ENCODE measurements at places on chromosomes 7 and 10. TPM values are rescaled to one million over a fixed set of nuclear protein-coding genes. Genes with fewer than 3 reads are reported as not detected.
A peak's percentile ranks its signal among the peaks of the same experiment; 100 is the strongest.

The ALOX5 gene
- total RNA-seq, result not detected

DNA sequence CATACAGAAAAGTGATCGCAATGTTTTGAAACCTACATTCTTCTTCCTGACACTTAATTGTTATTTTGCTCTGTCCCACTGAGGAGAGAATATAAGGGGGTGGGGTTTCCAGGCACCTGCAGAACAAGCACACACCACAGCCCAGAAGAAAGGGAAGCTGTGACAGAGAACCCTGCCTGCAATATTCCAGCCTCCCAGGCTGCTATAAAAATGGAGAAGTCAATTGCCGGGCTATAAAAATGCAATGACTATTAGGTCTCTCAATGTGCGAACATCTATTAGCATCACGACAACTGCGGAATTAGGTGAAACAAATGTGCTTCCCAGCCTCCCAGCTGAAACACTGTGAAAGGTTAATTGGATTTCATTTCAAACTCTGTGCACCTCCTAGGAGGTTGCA, 145.3 kb upstream of the FRMD4A start:
- no peak overlapping the region for H3K27ac ChIP-seq
- peaks cover 30% of the 10 kb centered on the region for H3K4me1 ChIP-seq
- peaks cover 34% of the 10 kb centered on the region for H3K27me3 ChIP-seq
- H3K36me3 ChIP-seq, result no peaks in the 10 kb centered on the region
- no peak for DNase-seq

- H3K36me3 ChIP-seq, result no peaks in the 10 kb centered on the region
- H3K4me1 ChIP-seq, result no peaks in the 10 kb centered on the region
- peak; percentile 46 for DNase-seq
Measured at GRCh38 chr10:115355162-115355760, 262.1 kb downstream of the ATRNL1 start.

GRCh38 chr10:124227988-124228387, 134.6 kb upstream of the CHST15 start:
- no peak overlapping the region for H3K27ac ChIP-seq
- H3K27me3 ChIP-seq, result peaks cover 3% of the 10 kb centered on the region
- H3K4me3 ChIP-seq, result no peak overlapping the region
- 0 out of 2 replicates have a peak, but pooled peaks cover under 1% of the 10 kb centered on the region for H3K36me3 ChIP-seq

The FAM237B gene
- total RNA-seq, result not detected

DNA sequence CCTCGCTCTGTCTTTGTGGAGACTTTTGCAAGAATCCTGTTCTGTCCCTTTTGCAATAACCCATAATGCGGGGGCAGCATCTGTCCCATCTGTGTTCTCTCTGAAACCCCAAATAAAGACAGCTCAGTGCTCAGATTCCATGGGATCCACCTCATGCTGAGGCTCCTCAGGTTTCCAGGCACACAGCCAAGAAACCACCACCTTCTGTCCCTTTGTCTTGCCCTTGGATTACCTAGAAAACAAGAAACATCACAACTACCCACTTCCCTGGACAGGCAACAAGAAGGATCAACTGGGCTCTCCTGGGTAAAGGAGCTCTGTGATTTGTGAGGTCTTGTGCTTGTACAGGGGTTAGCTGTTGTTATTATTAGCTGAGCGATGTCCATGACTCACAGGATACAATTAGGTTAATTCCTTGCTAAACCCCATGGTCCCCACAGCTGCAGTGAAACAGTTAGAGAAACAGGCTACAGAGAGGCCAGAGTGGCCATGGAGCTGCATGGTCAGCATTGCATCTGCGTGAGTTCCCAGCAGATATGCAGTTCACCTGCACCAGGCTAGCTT, 50.2 kb downstream of the CXCL12 start:
- peak; percentile 79 for DNase-seq
- peak overlapping the region; percentile 63 for H3K27ac ChIP-seq
- H3K27me3 ChIP-seq, result no peaks in the 10 kb centered on the region
- H3K36me3 ChIP-seq, result no peaks in the 10 kb centered on the region
- H3K4me1 ChIP-seq, result peaks cover 28% of the 10 kb centered on the region

DNA sequence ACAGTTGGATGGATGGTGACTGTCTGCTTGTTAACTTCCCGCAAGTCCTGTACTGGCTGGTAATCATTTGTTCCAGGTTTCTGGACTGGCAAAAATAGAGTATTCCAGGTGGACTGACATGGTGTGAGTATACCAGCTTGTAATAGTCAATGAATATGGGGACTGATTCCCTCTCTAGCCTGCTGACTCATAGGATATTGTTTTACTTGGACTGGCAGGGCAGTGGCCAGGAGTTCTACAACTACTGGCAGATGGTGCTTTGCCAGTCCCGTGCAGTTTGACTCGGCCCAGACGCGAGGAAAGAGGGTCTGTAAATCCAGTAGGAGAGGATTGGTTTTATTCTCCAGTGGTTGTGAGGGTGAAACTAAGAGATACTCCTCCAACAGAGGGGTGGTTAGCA, 78.0 kb downstream of the PRR15 start:
- H3K36me3 ChIP-seq, result no peaks in the 10 kb centered on the region
- DNase-seq, result no peak
- H3K27ac ChIP-seq, result no peak overlapping the region
- peaks cover 7% of the 10 kb centered on the region for H3K27me3 ChIP-seq

The MYH16 gene
- not detected for total RNA-seq

DNA sequence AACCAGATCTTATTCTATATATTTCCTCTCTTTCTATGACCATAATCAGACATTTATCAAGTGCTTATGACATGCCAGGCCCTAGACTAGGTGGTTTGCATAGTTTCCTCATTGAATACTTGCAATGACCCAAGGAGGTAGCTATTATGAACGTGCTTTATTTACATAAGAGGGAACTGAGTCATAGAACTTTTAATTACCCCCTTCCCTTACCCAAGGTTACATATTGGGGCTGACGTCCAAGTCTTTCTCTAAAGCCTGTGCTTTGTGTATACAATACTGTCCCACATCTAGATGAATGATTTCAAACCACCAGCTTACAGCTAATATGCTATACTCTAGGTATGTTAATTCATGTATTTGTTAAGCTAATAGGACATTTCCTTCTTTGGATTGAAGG, 91.9 kb upstream of the NPY start:
- no peak for DNase-seq
- no peaks in the 10 kb centered on the region for H3K36me3 ChIP-seq
- H3K27me3 ChIP-seq, result no peaks in the 10 kb centered on the region
- no peak overlapping the region for H3K27ac ChIP-seq
- H3K4me3 ChIP-seq, result no peak overlapping the region

- no peaks in the 10 kb centered on the region for H3K36me3 ChIP-seq
- no peak overlapping the region for H3K27ac ChIP-seq
Measured at GRCh38 chr7:173209-173918, 19.0 kb upstream of the FAM20C start.

GRCh38 chr10:843703-844102, 87.8 kb downstream of the LARP4B start:
- no peak overlapping the region for H3K27ac ChIP-seq
- peaks cover 1% of the 10 kb centered on the region for H3K27me3 ChIP-seq
- peaks cover 28% of the 10 kb centered on the region for H3K4me1 ChIP-seq
- H3K36me3 ChIP-seq, result peaks cover 37% of the 10 kb centered on the region

DNA sequence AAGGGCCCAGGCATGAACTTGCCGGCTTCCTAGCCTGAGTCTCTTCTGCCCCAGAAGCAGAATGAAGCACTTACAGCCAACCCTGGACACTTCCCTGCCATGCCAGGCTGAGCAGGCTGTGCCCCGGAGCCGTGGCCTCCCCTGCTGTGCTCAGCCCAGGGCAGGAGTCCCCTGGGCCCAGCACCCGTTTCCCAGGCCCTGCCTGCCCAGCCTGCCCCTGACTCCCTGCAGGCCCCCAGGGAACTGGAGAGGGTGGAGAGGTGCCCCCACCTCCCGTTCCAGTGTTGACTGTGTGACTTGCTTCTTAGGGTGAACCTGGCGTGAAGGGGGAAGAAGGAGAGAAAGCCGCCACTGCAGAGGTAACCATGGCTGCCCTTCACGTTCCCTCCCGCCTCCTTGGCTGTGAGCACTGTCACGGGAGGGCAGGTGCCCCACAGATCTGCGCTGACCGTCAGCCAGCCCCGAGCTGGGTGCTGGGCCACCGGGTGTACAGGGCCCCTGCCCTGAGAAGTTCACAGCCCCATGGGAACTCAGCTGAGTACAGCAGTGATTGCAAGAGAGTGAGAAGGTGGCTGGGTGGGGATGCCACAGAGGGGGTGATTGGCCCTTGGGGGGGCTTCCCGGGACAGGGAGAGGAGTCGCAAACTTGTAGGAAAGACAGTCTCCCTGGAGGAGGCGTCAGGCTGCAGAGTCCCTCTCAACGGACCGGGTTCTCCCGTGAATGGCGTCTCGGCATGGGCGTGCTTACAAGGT, 75.9 kb downstream of the MYL10 start:
- H3K36me3 ChIP-seq, result no peaks in the 10 kb centered on the region
- H3K4me1 ChIP-seq, result no peaks in the 10 kb centered on the region
- no peak overlapping the region for H3K27ac ChIP-seq
- H3K27me3 ChIP-seq, result peaks cover 28% of the 10 kb centered on the region
- no peak overlapping the region for H3K4me3 ChIP-seq
- no peak for DNase-seq

- no peak overlapping the region for H3K27ac ChIP-seq
- H3K4me1 ChIP-seq, result no peaks in the 10 kb centered on the region
- no peak overlapping the region for H3K4me3 ChIP-seq
- peak; percentile 12 for DNase-seq
- H3K36me3 ChIP-seq, result no peaks in the 10 kb centered on the region
Measured at GRCh38 chr7:90520484-90520883, 51.0 kb downstream of the PTTG1IP2 start.

GRCh38 chr7:40675741-40676140, 540.9 kb downstream of the SUGCT start:
- no peak overlapping the region for H3K27ac ChIP-seq
- no peaks in the 10 kb centered on the region for H3K36me3 ChIP-seq
- H3K4me3 ChIP-seq, result no peak overlapping the region
- DNase-seq, result no peak
- H3K4me1 ChIP-seq, result peaks cover 19% of the 10 kb centered on the region
- no peaks in the 10 kb centered on the region for H3K27me3 ChIP-seq

The NPSR1 gene
- not detected for total RNA-seq

GRCh38 chr7:2614631-2615330, 17.0 kb upstream of the TTYH3 start:
- DNase-seq, result no peak
- no peak overlapping the region for H3K27ac ChIP-seq
- H3K36me3 ChIP-seq, result no peaks in the 10 kb centered on the region

DNA sequence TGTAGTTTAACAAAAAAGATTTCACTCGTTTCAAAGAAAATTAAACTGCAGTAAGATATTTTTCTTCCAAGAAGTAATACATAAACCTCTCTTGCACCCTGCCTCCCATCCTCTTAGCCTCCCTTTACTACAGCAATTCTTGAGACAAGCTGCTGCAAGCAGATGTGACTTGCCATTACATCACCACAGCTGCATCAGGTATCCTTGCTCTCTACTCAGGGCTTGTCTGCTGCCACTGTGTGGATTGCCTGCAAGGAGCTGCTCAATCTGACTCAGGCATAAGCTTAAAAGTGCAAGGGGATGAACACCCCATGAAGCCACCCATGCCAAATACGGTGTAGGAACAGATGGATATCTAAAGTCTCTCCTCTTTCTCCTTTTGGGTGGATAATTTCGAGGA, 609.9 kb downstream of the DNAJB9 start:
- H3K27me3 ChIP-seq, result no peaks in the 10 kb centered on the region
- no peaks in the 10 kb centered on the region for H3K36me3 ChIP-seq
- no peak overlapping the region for H3K27ac ChIP-seq
- no peak overlapping the region for H3K4me3 ChIP-seq

The ANKRD61 gene
- total RNA-seq, result not detected

The PTPN20 gene
- not detected for total RNA-seq

DNA sequence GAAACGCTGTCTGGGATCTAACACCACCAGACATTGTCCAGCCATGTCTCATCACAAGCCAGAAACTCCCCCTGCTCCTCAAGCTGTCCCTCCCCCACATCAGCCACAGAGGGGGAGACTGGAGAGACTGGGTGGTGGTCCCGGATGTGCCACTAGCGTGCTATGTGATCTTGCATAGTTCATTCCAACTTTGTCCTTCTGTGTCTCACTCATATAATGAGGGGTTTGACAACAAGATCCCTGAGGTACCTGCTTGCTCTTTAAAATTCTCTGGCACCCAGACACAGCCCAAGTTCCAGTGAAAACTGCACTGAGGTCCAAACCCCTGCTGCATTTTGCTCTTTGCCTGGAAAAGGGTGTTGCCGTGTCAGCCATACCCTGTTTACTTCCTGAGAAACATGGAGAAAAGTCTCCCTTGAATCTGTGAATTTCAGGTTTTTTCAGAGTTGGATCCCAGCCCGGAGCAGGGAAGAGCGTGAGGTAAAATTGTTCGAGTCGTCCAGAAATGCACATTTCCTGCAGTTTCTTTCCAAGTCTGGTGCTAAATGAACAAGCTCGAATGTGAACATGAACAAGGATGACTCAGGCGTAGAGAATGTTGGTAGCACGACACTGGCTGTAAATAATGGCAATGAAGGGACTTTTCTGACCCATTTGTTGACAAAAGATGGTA, 156.6 kb downstream of the CCDC3 start:
- H3K4me1 ChIP-seq, result peaks cover 8% of the 10 kb centered on the region
- no peaks in the 10 kb centered on the region for H3K36me3 ChIP-seq
- no peak overlapping the region for H3K4me3 ChIP-seq

GRCh38 chr7:134368851-134369544, 52.3 kb upstream of the SLC35B4 start:
- H3K27me3 ChIP-seq, result peaks cover 8% of the 10 kb centered on the region
- peaks cover 48% of the 10 kb centered on the region for H3K4me1 ChIP-seq
- H3K27ac ChIP-seq, result peak overlapping the region; percentile 46
- H3K36me3 ChIP-seq, result no peaks in the 10 kb centered on the region
- DNase-seq, result peak; percentile 65

- no peak overlapping the region for H3K27ac ChIP-seq
- H3K4me3 ChIP-seq, result no peak overlapping the region
- H3K4me1 ChIP-seq, result no peaks in the 10 kb centered on the region
- H3K36me3 ChIP-seq, result no peaks in the 10 kb centered on the region
- DNase-seq, result no peak
Measured at GRCh38 chr10:8778713-8779112, 724.2 kb downstream of the GATA3 start.

The NME8 gene
- total RNA-seq, result not detected

- no peak overlapping the region for H3K27ac ChIP-seq
- DNase-seq, result no peak
- no peaks in the 10 kb centered on the region for H3K36me3 ChIP-seq
- no peak overlapping the region for H3K4me3 ChIP-seq
Measured at GRCh38 chr10:60652628-60653027, 125.7 kb upstream of the CDK1 start.

The NANOS1 gene
- 0.17 TPM for total RNA-seq

The RADIL gene
- not detected for total RNA-seq
